Hematopoietic multipotent progenitor cell (in vitro differentiated cells): ENCODE measurements at places on chromosomes 3 and 15. TPM values are rescaled to one million over a fixed set of nuclear protein-coding genes. Genes with fewer than 3 reads are reported as not detected.

ESYT3 gene
- 0.54 TPM for total RNA-seq

CP gene
- total RNA-seq = 10.2 TPM

ARGFX gene
- total RNA-seq = not detected

WNT5A gene
- not detected for total RNA-seq

AADAC gene
- total RNA-seq = not detected

SSUH2 gene
- total RNA-seq = under 0.01 TPM

NOX5 gene
- under 0.01 TPM for total RNA-seq

SI gene
- not detected for total RNA-seq

CCDC54 gene
- total RNA-seq = not detected

ZBBX gene
- total RNA-seq = under 0.01 TPM

LARP6 gene
- total RNA-seq = 1.3 TPM

GOLGA8G gene
- total RNA-seq = not detected

WDR93 gene
- 0.27 TPM for total RNA-seq

ANKRD63 gene
- 1.1 TPM for total RNA-seq
